Activated naive CD4-positive, alpha-beta T cell treated with anti-CD3 and anti-CD28 coated beads, Interleukin-2, amount 10 ng/mL, durations not matched to agents 5 hours and 36 hours (primary cell): ENCODE measurements at places on chromosomes 7 and 10. TPM values are rescaled to one million over a fixed set of nuclear protein-coding genes. Genes with fewer than 3 reads are reported as not detected.

Gene LIPK
- total RNA-seq: not detected

Gene NEURL1
- 1.1 TPM for total RNA-seq

Gene MDFIC
- total RNA-seq: 110 TPM

Gene CYP2C19
- total RNA-seq: not detected

Gene OR6V1
- not detected for total RNA-seq

Gene SLC13A1
- not detected for total RNA-seq

Gene SPDYE9
- total RNA-seq: not detected

Gene SLC26A3
- total RNA-seq: not detected

Gene IDI2
- total RNA-seq: not detected

Gene CCL26
- total RNA-seq: not detected

Gene ATG9B
- 15.7 TPM for total RNA-seq

Gene ZNF800
- 40.2 TPM for total RNA-seq

Gene PRXL2A
- 8.8 TPM for total RNA-seq

Gene NFE2L3
- 13.6 TPM for total RNA-seq

Gene CYP2E1
- 0.30 TPM for total RNA-seq

Gene SHH
- not detected for total RNA-seq
